ENCODE measurements at places on chromosomes 3 and 15. TPM values are rescaled to one million over a fixed set of nuclear protein-coding genes. Genes with fewer than 3 reads are reported as not detected.

GRCh38 chr3:73555076-73555475, 69.7 kb downstream of the PDZRN3 start:
- no peaks in the 10 kb centered on the region for H3K36me3 ChIP-seq
- H3K27me3 ChIP-seq, result no peaks in the 10 kb centered on the region
- no peak overlapping the region for H3K4me3 ChIP-seq
- no peak for DNase-seq
- peaks cover 65% of the 10 kb centered on the region for H3K4me1 ChIP-seq
- peak overlapping the region; percentile 37 for H3K27ac ChIP-seq

DNA sequence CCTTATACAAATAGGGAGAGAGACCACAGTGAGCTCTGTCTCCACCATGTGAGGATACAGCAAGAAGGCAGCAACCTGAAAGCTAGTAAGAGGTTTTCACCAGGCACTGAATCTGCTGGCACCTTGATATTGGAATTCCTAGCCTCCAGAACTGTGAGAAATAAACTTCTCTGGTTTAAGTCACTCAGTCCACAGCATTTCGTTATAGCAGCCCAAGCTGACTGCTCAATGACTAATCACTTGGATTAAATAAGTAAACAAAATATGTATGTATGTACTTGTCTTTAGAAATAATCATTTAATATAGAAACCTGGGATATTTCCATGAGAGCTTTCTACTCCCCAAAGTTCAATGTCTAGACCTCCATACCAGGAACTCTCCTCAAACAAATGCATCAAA, 162.0 kb downstream of the IMPG2 start:
- no peak for DNase-seq
- peaks cover 6% of the 10 kb centered on the region for H3K4me1 ChIP-seq
- H3K27me3 ChIP-seq, result no peaks in the 10 kb centered on the region
- no peaks in the 10 kb centered on the region for H3K36me3 ChIP-seq
- H3K27ac ChIP-seq, result no peak overlapping the region

- DNase-seq, result no peak
- no peaks in the 10 kb centered on the region for H3K36me3 ChIP-seq
- no peaks in the 10 kb centered on the region for H3K27me3 ChIP-seq
- H3K4me1 ChIP-seq, result no peaks in the 10 kb centered on the region
- H3K27ac ChIP-seq, result no peak overlapping the region
- no peak overlapping the region for H3K4me3 ChIP-seq
These were observed 48.5 kb upstream of the SLC12A8 start for GRCh38 chr3:125261031-125261430.

GRCh38 chr3:195770081-195770840, 41.5 kb downstream of the MUC4 start:
- no peaks in the 10 kb centered on the region for H3K27me3 ChIP-seq
- H3K27ac ChIP-seq, result no peak overlapping the region
- H3K4me1 ChIP-seq, result no peaks in the 10 kb centered on the region
- no peak overlapping the region for H3K4me3 ChIP-seq
- no peaks in the 10 kb centered on the region for H3K36me3 ChIP-seq

DNA sequence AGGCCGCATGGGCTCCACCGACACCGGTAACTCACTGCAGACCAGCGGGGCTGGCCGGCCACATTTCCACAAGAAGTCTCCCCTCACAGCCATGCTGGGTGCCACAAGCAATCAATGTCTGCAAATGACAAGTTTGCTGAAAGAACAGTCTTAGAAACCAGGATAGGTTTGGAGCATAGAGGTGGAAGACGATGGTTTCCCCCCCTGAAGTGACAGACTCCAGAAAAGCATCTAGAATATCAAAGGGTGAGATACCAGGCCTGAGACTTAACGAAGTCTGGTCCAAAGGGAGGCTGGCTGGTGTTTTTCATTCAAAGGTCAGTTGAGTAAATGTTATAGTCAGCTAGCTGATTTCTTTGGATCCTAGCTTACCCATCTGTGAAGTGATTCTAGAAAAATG, 50.0 kb upstream of the WNT5A start:
- no peak overlapping the region for H3K4me3 ChIP-seq
- DNase-seq, result no peak
- no peaks in the 10 kb centered on the region for H3K36me3 ChIP-seq
- no peak overlapping the region for H3K27ac ChIP-seq

GRCh38 chr3:45861043-45861719, 19.3 kb upstream of the LZTFL1 start:
- no peaks in the 10 kb centered on the region for H3K36me3 ChIP-seq
- H3K27ac ChIP-seq, result no peak overlapping the region
- DNase-seq, result no peak
- H3K4me3 ChIP-seq, result no peak overlapping the region
- H3K27me3 ChIP-seq, result no peaks in the 10 kb centered on the region
- H3K4me1 ChIP-seq, result no peaks in the 10 kb centered on the region

- no peaks in the 10 kb centered on the region for H3K36me3 ChIP-seq
- peak overlapping the region; percentile 71 for H3K27ac ChIP-seq
- H3K4me3 ChIP-seq, result peak overlapping the region; percentile 96
- peaks cover 6% of the 10 kb centered on the region for H3K4me1 ChIP-seq
- DNase-seq, result peak; percentile 56
These were observed 951 bp downstream of the POMGNT2 start for GRCh38 chr3:43104660-43105595.

DNA sequence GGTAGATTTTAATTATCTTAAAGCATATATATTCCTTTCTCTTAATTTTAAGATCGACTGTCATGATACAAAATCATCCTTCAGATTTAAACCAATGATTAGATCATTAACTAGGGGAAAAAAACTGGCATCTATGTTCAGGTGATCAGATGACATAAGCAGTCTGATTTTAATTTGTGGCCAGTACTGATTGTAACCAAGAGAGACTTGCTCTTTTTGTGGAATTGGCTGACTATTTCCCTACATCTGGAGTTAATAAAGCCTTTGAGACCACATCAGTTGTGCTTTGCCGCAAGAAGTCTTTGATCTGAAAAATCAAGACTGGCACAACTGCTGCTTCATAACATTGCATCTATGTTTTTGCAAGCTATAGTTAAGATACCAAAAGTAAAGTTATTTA, 148.4 kb upstream of the CGNL1 start:
- no peak for DNase-seq
- no peaks in the 10 kb centered on the region for H3K27me3 ChIP-seq
- peaks cover 10% of the 10 kb centered on the region for H3K4me1 ChIP-seq
- no peak overlapping the region for H3K4me3 ChIP-seq

GRCh38 chr3:28989646-28990089, 291.2 kb upstream of the RBMS3 start:
- no peak for DNase-seq
- H3K4me1 ChIP-seq, result peaks cover 9% of the 10 kb centered on the region
- H3K27ac ChIP-seq, result no peak overlapping the region
- no peak overlapping the region for H3K4me3 ChIP-seq
- H3K36me3 ChIP-seq, result no peaks in the 10 kb centered on the region
- H3K27me3 ChIP-seq, result no peaks in the 10 kb centered on the region

DNA sequence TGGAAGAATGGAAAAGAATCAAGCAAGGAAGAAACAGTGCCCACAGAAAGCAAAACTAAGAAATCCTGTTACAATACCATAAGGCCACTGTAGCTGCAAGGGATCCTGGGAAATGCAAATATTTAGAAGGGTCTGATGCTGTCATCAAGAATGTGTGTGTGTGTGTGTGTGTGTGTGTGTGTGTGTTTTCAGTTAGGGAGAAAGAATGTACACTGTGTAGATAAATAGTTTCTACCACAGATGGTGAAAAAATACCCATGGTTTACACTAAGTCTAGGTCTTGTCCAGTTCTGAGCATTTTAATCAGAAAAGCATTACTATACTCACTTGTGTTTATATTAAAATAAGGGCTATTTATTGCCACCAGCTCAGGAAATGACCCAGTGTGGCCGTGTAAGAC, 355.0 kb downstream of the RBMS3 start:
- H3K4me1 ChIP-seq, result peaks cover 35% of the 10 kb centered on the region
- H3K36me3 ChIP-seq, result no peaks in the 10 kb centered on the region
- H3K27ac ChIP-seq, result no peak overlapping the region
- no peak for DNase-seq
- no peak overlapping the region for H3K4me3 ChIP-seq

DNA sequence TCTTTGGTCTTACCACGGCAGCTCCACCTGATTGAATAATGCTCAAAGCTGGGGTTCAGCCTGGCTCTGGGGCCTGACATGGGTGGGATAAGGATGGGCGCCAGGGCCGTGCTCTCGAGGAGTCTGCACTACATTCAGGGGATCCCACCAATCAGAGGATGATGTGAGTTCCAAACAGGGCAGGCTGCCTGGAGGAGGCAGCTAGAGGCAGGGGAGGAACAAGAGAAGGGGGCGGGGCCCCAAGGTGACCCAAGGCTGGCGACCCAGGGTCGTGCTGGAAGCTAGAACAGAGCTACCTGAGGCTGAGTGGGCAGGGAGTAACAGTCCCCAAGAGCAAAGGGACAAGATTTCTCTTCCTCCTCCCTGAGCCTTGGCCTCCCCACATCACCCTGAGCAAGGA, 56.1 kb downstream of the PCSK6 start:
- DNase-seq, result no peak
- H3K27me3 ChIP-seq, result no peaks in the 10 kb centered on the region
- no peak overlapping the region for H3K4me3 ChIP-seq
- no peaks in the 10 kb centered on the region for H3K4me1 ChIP-seq
- no peak overlapping the region for H3K27ac ChIP-seq

DNA sequence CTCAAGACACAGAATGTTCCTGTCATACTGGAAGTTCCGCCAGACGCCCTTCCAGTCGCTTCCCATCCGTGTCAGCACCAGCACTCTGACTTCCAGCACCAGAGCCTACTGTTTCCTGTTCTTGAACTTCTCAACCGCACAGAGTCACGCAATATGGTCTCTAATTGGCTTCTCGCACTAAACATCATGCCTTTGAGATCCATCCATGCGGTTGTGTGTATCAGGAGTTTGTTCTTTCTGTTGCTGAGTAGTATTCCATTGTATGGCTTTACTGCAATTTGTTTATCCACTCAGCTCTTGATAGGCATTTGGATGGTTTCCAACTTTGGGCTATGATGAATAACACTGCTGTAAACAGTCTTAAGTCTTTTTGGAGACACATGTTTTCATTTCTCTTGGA, 112.1 kb downstream of the LRRK1 start:
- H3K4me3 ChIP-seq, result no peak overlapping the region
- DNase-seq, result no peak
- no peaks in the 10 kb centered on the region for H3K4me1 ChIP-seq
- H3K36me3 ChIP-seq, result peaks cover 17% of the 10 kb centered on the region

DNA sequence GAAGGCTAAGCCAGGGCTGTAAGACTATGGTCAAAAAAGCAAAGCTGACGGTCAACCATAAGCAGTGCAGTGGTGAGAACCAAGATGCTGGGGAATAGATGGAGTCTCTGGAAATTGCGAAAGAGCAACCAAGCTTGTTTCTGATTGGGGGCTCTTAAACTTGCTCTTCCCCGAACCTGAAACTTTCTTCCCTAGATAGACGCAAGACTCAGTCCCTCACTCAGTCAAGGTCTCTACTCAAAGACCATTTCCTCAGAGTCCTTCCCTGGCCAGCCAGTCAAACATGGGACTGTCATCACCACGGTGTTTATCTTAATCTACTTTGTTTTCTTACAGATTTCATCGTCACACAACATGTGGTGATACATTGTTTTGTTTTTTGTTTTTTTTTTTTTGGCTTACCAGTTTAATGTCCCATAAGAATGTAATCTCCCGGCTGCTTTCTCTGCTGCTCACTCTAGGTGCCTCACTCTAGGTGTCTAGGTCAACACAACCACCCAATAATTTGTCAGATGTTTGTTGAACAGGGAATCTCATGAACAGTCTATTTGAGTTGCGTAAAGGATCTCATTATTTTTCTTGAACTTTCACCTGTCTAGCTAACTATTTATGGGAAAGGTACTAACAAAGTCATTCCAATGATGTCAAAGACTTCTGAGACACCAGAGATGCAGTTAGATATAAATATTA, 495.4 kb downstream of the FOXP1 start:
- H3K4me1 ChIP-seq, result no peaks in the 10 kb centered on the region
- no peak overlapping the region for H3K4me3 ChIP-seq
- H3K36me3 ChIP-seq, result no peaks in the 10 kb centered on the region
- H3K27me3 ChIP-seq, result no peaks in the 10 kb centered on the region
- no peak overlapping the region for H3K27ac ChIP-seq

DNA sequence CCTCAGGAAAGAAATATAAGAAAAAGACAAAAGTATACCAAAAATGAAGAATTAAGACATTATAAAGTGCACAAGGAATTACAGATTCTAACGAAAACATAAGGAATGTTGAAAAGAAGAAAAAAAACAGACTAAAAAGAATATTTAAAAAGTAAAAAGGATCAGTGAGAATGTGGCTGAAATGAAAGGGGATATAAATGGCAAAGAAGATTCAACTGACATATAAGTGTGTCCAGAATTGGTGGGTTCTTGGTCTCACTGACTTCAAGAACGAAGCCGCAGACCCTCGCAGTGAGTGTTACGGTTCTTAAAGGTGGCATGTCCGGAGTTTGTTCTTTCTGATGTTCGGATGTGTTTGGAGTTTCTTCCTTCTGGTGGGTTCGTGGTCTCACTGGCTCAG, 44.8 kb downstream of the DCBLD2 start:
- no peaks in the 10 kb centered on the region for H3K36me3 ChIP-seq
- DNase-seq, result no peak
- H3K4me1 ChIP-seq, result no peaks in the 10 kb centered on the region

DNA sequence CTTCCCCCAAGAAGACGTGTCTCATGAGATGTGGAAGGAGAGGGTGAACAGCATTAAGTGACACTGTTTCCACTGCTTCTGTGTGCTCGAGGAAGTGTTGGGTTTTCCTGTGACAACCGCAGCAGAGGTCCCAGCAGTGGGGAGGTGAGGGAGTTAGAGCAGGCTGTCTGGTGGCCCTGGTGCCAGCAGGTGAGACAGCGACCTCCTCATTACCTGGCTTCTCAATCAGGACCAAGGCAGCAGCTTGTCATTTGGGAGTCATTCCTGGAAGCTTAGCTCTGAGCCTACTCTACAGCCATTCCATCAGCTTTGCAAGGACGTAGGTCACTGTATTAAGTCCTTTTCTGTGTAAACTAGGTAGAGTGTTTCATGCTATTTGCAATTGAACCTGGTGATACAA, 63.3 kb upstream of the RGMA start:
- no peak for DNase-seq
- H3K27me3 ChIP-seq, result no peaks in the 10 kb centered on the region
- H3K36me3 ChIP-seq, result no peaks in the 10 kb centered on the region
- no peak overlapping the region for H3K27ac ChIP-seq

GRCh38 chr15:91867581-91868026, 14.1 kb downstream of the SLCO3A1 start:
- H3K36me3 ChIP-seq, result no peaks in the 10 kb centered on the region
- H3K4me1 ChIP-seq, result peaks cover 49% of the 10 kb centered on the region
- DNase-seq, result peak; percentile 75
- peak overlapping the region; percentile 74 for H3K27ac ChIP-seq

GRCh38 chr3:11140713-11141104, 13.6 kb upstream of the HRH1 start:
- H3K4me1 ChIP-seq, result no peaks in the 10 kb centered on the region
- H3K4me3 ChIP-seq, result no peak overlapping the region
- no peaks in the 10 kb centered on the region for H3K36me3 ChIP-seq
- H3K27me3 ChIP-seq, result peaks cover 3% of the 10 kb centered on the region
- no peak overlapping the region for H3K27ac ChIP-seq

The SLC28A1 gene
- 0.49 TPM for total RNA-seq

The ENTPD3 gene
- 0.54 TPM for total RNA-seq

The TPRG1 gene
- total RNA-seq, result 24.5 TPM

The SLC2A2 gene
- not detected for total RNA-seq
